ENCODE measurements at places on chromosomes 5 and 9. TPM values are rescaled to one million over a fixed set of nuclear protein-coding genes. Genes with fewer than 3 reads are reported as not detected.

ZFP2 gene
- 14.5 TPM for total RNA-seq

PCDHGA5 gene
- total RNA-seq, result 0.71 TPM

PCDHA6 gene
- 2.8 TPM for total RNA-seq

ACOT12 gene
- not detected for total RNA-seq

IFNB1 gene
- total RNA-seq, result not detected

FOXD4L5 gene
- 0.19 TPM for total RNA-seq

SLC27A6 gene
- 1.9 TPM for total RNA-seq

DNA sequence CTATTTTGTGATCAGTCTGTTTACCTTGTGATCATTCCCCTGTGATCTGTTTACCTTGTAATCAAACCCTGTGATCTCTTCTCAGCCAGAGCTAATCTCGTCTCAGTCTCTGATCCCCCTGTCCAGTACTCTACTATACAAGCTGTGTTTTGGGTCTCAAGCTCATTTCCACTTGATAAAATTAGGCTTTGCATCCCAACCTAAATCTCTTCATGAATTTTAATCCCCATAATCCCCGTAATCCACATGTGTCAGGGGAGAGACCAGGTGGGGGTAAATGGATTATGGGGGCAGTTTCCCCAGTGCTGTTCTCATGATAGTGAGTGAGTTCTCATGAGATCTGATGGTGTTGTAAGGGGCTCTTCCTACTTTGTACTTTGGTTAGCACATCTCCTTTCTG lies 157.2 kb downstream of the PRR16 start:
- peak; percentile 3 for DNase-seq

- peak; percentile 91 for DNase-seq
These were observed at the start of gene LIFR for GRCh38 chr5:38556599-38557307. Gene LIFR (minus strand): TSS chr5:38556646. CDS start chr5:38530647, 25,999 bp downstream.

GRCh38 chr5:74040811-74041491 lies 415.0 kb downstream of the ARHGEF28 start:
- DNase-seq, result no peak

DNA sequence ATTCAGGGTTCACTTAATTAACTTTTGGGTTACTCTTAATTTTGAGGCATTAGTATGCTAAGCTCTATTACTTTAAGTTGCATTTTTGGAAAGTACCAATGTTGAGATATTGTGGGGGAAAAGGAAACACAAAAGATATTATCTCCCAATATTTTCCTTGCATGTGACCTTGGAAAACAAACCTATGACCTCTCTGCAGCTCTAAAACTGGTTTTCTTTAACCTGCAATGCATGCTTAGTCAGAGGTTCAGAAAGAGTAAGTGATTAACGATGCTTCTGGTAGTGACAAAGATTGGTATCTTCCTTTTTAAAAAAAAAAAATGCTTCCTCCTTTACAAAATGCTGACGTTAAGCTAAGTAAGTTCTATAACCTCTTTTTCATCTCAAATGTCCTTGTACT lies 44.9 kb upstream of the CDH18 start:
- DNase-seq, result no peak

DNA sequence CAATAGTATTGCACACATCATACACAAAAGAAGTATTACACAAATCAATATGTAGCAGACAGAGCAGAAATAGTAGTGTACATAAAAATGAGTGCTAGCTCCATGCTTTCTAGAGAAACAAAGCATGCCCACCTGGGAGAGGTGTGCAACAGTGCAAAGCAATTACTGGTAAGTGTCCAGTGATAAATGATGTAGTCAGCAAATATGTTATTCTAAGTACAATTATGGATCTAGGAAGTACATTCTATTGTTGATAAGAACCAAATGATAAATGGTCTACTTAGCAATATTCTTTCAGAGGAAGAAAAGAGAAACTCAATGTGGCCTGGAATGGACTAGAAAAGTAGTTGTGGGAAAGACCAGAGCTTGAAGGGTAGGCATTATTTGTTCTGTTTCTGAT lies 188.6 kb downstream of the HINT1 start:
- DNase-seq, result no peak

GRCh38 chr9:27179245-27179865 lies 70.3 kb downstream of the TEK start:
- no peak for DNase-seq

DNA sequence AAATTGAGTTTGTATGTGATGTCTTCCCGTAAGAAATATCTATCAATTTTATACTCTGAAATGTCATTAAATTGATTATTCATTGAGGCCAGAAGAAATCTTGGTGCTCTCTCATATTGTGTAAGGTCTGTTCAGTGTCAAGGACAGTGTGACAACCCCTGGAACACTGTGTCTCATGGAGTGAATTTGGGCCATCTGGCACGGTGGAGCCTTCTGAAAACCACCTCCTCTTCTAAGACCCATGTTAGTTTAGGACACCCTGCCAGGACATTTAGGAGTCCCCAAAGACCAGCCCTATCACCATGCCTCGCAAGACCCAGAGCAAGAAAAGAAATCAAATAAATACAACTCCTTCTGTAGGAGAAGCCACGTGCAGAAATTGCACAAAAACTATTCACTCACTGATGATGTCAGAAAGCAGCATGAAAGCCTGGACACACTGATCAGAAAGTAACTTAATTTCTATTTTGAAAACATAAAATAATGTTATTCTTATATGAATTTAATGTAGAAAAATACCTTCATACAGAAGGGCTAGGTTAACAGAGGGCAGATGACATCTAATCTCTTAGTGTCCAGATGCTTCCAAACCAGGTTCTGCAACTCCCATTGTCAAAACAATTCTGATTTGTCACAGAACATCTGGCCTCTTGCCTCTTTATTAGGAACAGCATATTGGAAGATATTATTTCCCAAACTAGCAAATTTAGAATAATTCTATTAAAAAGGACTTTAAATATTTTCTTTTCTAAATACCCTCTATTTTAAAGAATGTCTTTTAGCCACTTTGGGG lies 298.8 kb downstream of the NR2F1-AS1 start:
- no peak for DNase-seq

- no peak for DNase-seq
These were observed 42.0 kb downstream of the ACO1 start for GRCh38 chr9:32426278-32426939.

- DNase-seq, result no peak
These were observed 2.0 kb upstream of the MTX3 start for GRCh38 chr5:79992891-79993657.

GRCh38 chr5:4258170-4258569 lies 662.5 kb downstream of the IRX1 start:
- no peak for DNase-seq

- no peak for DNase-seq
These were observed 123.5 kb upstream of the TARS1 start for GRCh38 chr5:33317271-33317670.

DNA sequence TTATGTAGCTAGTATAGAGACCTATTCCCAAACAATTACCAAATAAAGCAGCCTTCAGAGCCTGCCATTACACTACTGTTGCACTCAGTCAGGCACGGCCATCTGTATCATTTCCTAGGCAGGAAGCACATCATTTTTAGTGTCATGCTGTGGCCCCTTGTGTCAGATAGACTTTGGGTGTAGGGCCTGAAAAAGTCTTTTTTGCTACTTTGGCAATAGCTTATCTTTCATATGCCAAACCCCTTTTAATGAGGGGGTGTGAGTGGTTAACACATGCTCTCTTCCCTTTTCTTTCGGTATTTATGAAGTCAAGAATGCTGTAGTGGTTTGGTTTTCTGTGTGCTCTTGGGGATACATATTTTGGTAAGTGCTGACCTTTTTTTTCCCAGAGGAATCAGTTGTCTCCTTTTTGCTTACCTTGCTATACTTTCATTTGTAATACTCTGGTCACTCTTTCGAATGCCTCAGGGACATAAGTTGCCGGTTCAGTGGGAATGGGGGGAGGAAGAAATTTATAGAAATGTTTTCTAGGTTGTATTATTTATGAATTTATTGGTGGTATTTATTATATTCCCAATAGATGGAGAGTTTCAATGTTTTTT lies 209.8 kb downstream of the CSNK1G3 start:
- DNase-seq, result no peak

Data from neural progenitor cell (in vitro differentiated cells).